T-helper 1 cell treated with Interleukin-12 subunit alpha and Interleukin-12 subunit beta and Interleukin-4 antibody, amounts not matched to agents 30 ng/mL and 1 ng/mL, for 36 hours (primary cell): ENCODE measurements at places on chromosomes 1 and 21. TPM values are rescaled to one million over a fixed set of nuclear protein-coding genes. Genes with fewer than 3 reads are reported as not detected.

ARL8A gene
- total RNA-seq, result 67.8 and 71.6 TPM in 2 replicates

ZNF695 gene
- total RNA-seq, result 0.17 TPM in 1 of 2 replicates, not detected in the other

ETV3L gene
- total RNA-seq, result not detected in 2 replicates

XCL1 gene
- total RNA-seq, result 2.6 and 4.1 TPM in 2 replicates

C1orf53 gene
- total RNA-seq, result 0.39 and 0.78 TPM in 2 replicates

IL19 gene
- not detected in 2 replicates for total RNA-seq

TACSTD2 gene
- total RNA-seq, result not detected in 2 replicates

PFKL gene
- total RNA-seq, result 160 and 164 TPM in 2 replicates

CD1E gene
- total RNA-seq, result not detected in 2 replicates

TTC24 gene
- total RNA-seq, result 2.8 and 3.1 TPM in 2 replicates

OTUD3 gene
- 11.9 and 13.6 TPM in 2 replicates for total RNA-seq

ASCL5 gene
- not detected in 2 replicates for total RNA-seq

ARHGEF10L gene
- not detected in 2 replicates for total RNA-seq

HAPLN2 gene
- not detected in 2 replicates for total RNA-seq

KRTAP20-2 gene
- not detected in 2 replicates for total RNA-seq

OR2T2 gene
- total RNA-seq, result not detected in 2 replicates

C1orf226 gene
- not detected in 2 replicates for total RNA-seq

PGLYRP3 gene
- not detected in 2 replicates for total RNA-seq

CSRP1 gene
- 77.1 and 77.9 TPM in 2 replicates for total RNA-seq
